Aorta (tissue), 5 donors: ENCODE measurements at places on chromosomes 13 and 19. TPM values are rescaled to one million over a fixed set of nuclear protein-coding genes. Genes with fewer than 3 reads are reported as not detected.

GRCh38 chr13:51425410-51426042, 27.3 kb downstream of the INTS6 start:
- DNase-seq = no peak

DNA sequence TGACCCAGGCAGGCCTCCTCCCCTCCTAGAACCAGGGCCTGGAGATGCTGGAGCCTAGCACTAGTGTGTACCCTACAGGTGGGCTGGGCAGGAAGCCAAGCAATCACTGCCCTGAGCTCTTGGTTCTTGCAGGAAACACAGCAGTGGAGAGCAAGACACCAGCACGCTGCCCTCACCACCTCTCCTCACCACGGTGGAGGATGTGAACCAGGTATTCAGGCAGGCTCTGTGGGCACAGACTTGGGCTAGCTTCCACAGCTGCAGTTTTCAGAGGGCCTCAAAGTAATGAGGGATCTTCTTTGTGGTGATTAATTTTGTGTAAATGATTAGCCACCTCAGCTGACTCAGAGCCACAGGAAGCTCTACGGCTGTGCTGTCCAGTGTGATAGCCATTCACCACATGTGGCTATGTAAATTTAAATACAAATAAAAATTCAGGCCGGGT, 13.6 kb upstream of the GPI start:
- no peak for DNase-seq

DNA sequence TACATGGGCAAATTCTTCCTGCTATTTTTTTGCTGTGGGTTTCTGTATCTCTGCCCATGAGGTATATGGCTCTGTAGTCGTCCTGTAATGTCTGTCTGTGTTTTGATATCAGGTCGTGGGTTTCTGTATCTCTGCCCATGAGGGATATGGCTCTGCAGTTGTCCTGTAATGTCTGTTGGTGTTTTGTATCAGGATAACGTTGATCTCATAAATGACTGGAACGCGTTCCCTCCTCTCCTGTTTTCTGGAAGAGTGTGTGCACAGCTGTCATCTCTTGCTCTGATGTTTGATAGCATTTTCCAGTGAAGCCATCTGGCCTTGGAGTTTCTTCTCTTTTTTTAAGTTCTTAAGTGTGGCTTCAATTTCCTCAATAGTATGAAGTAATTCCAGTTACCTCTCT, 57.2 kb downstream of the SOX1 start:
- DNase-seq = no peak

- no peak for DNase-seq
These were observed 185.8 kb upstream of the TSHZ3 start for GRCh38 chr19:31534786-31535657.

DNA sequence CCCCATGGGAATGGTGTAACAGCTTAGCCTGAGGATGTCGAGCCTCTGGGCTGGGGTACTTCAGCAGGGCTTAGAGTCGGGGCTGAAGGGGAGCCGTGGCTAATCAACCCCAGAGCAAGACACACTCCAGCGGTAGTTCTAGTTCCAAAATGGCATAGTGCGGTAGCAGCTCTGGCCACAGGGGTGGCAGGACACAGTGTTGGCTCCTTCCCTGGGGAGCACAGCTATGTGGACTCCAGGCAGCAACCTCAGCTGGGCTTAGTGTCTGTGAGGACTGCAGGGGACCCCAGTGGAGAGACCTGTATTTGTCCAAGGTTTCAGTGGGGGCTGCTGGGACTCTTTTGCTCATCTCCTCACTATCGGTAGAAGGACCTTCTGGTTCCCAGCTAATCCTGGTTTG, 70.8 kb upstream of the PCDH20 start:
- DNase-seq = no peak

DNA sequence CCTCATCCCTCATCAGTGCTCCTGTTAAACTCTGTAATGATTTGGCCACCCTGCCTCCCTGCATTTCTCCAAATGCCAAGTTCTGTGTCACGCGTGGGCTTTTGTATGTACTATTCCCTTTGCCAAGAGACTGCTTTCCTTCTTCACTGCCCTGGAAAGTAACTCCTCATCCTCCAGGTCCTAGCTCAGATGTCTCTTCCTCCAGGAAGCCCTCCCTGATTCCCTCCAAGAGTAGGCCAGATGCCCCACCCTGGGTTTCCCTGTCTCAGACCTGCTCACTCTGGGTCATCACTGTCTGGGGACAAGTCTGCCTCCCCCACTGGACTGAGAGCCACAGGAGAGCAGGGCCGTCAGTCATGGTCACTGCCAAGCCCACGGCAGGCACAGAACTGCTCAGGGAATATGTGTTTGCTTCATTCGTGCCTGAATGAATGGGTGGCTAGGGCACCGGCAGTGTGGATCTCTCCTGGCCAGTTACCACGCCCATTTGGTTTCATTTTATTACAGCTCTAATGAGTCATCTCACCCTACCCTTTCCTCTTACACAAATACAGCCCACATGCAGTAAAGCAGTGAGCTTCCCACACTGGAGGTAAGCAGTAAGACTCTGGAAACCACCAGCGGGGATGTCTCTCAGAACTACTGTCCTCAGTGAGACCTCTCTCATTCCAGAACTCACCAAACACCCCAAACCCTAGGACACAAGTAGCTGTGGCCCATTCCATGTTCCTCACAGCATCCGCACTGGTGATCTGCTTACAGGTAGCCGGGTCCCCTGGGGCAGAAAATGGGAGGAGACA, 12.1 kb upstream of the GPR4 start:
- no peak for DNase-seq

- no peak for DNase-seq
These were observed 386.3 kb downstream of the KCTD12 start for GRCh38 chr13:76499891-76500290.

DNA sequence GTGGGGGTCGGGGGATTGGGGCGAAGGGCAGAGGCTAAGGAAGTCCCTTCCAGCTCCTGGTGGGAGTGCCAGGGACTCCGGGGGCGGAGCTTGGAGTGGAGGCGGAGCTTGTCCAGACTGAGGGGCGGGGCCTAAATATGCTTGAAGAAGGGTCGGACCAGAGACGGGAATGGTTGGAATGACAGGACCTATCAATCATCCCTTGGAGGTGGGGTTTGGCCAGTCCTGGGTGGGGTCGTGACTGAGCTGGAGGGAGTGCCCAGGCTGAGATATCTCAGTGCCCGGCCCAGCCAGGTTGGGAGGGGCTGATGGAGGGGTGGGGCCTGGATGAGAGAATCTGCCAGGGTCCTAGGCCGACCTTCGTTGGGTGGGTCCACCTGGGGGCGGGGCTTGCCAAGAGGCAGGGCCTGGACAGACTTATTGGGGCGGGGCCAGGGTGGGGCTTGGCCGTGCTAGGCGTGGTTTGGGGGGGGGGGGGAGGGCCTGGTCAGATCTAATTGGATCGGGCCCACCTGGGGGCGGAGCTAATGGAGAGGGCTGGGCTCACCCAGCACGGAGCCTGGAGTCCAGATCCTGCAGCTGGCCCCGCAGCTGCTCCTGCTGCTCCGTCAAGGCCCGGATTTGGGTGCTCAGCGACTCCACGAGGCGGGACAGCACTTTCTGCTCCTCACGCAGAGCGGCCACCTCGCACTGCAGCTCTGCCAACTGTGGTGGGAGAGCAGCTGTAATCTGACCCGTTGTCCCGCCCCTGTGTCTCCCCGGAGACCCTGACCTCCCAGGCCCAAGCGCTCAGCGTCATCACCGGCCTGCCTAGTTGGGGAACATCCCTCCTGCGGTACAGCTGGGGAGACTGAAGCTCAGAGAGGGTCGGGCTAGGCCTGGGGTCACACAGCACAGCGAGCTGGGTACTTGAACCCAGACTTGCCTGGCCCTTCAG, 2.6 kb upstream of the WIZ start:
- peak; percentile 94 for DNase-seq

DNA sequence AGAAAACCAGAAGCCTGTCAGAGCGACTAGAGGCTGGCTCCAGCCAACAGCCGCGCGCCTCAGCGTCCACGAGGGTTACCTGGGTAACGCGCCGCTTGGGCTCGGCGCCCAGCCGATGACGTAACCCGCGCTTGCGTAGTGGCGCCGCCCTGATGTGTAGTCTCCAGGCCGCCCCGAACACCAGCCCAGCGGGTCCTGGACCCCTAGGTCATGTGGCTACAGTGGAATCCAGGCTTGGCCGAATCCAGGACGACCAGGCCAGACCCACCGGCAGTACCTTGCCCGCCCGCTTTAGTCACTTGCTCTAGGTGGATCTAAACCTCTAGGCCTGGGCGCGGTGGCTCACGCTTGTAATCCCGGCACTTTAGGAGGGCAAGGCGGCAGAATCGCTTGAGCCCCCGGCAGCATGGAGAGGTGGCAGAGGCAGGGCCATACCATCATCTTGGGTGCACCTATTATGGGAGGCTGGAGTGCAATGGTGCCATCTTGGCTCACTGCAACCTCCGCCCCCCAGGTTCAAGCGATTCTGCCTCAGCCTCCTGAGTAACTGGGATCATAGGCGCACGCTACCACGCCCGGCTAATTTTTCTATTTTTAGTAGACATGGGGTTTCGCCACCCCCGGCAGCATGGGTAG, 7.2 kb upstream of the ZNF606 start:
- peak; percentile 90 for DNase-seq

- no peak for DNase-seq
These were observed 3.9 kb downstream of the WIZ start for GRCh38 chr19:15445807-15446376.

DNA sequence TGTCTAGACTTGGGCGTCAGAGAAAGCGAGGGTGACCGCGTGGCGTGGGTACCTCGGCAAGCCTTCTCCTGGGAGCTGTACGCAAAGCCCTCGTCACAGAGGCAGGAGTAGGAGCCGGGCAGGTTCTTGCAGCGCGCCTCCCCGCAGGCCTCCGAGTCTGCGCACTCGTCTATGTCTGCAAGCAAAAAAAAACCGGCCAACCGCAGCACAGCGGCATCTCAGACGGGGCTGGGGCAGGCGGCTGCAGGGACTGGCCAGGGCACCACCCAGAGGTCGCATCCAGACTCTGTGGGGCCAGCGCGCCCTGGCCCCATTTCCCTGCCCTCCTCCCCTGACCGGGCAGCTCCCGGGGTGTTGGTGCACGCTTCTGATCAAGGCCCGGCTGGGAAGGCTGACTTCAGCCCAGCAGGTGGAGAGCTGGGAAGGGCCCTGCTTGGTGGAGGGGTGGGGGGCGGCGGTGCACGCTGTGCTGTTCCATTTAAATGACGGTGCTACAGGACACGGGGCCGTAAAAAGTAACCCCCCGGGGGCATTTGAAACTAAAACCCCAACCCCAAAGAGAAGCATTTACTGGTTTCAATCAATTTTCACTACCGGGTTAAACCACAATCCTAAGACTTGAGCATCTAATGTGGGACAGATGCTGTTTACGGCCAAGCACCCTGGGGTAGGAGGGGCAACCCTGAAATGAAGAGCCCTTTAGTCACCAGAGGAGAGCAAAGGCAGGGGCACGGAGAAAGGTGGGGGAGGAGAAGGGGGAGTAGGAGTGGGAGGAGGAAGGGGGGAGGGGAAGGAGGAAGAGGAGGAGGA, 28.2 kb downstream of the GAS6 start:
- DNase-seq = peak; percentile 44

- DNase-seq = no peak
These were observed 64.6 kb upstream of the RAP2A start for GRCh38 chr13:97369261-97369893.

DNA sequence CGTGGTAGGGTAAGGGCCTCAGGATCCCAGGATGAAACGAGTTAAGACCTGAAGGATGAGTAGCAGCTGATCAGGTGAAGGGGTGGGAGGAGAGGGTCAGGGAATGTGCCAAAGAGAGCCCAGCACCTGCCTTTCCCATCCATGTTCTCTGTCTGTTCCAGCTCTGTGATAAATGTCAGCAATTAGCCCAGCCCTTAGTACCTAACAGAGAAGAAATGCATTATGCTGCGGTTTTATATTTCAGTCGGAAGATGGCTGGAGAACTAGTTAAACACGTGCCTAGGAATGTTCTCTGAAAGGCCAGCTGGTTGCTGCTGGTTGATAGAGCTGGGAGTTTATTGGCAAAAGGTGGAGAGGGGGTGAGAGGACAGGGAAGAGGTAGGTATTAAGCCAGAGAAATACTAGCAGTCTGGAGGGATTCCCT, 268.2 kb downstream of the SHISA2 start:
- no peak for DNase-seq

DNA sequence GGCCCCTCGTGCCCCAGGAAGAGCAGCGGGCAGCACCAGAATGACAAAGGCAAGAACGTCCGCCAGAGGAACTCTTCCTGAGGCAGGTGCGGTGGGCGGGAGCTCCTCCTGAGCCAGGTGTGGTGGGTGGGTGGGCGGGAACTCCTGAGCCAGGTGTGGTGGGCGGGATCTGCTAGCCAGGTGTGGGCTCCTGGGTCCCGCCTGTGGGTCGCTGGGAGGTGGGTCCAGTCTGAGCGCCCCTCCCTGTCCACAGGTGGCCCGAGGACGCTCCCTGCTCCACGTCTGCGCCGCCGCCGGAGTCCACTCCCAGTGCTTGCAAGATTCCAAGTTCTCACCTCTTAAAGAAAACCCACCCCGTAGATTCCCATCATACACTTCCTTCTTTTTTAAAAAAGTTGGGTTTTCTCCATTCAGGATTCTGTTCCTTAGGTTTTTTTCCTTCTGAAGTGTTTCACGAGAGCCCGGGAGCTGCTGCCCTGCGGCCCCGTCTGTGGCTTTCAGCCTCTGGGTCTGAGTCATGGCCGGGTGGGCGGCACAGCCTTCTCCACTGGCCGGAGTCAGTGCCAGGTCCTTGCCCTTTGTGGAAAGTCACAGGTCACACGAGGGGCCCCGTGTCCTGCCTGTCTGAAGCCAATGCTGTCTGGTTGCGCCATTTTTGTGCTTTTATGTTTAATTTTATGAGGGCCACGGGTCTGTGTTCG, 7.0 kb upstream of the HCN2 start:
- DNase-seq = peak; percentile 77

Gene ZNF382
- 5.6 TPM for total RNA-seq

Gene CD209
- 63.9 TPM for total RNA-seq

Gene ZNF682
- 7.5 TPM for total RNA-seq

Gene EDNRB
- 39.9 TPM for total RNA-seq

Gene ZNF808
- 19.2 TPM for total RNA-seq

Gene LIPE
- total RNA-seq = 12.1 TPM

Gene FCHO1
- total RNA-seq = 2.9 TPM

Gene REEP6
- total RNA-seq = 0.71 TPM

Gene ZNF846
- total RNA-seq = 33.0 TPM

Gene ATP4B
- not detected for total RNA-seq

Gene SMAD9
- 50.8 TPM for total RNA-seq

Gene CPAMD8
- 2.6 TPM for total RNA-seq

Gene RGL3
- total RNA-seq = 51.6 TPM

Gene ZNF865
- total RNA-seq = 13.4 TPM
